ENCODE measurements at places on chromosomes 2 and 18.

DNA sequence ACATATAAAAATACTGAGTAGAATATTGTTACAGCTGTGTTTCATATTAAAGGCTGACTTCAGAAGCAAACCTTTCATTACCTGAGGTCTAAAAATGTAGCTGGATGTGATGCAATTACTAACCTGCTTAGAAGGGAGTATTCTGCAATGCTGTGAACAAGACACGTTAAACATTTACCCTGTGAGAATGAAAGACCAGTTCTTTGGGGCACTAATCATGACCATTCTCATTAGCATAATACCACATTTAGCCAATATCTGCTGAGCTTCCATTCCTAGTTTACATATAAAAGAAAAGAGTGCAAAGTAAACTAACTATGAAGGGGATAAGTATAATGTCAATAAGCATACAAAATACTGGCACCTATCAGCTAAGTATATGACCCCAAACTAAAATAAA, 784.0 kb upstream of the KLHL29 start:
- no peak for DNase-seq

DNA sequence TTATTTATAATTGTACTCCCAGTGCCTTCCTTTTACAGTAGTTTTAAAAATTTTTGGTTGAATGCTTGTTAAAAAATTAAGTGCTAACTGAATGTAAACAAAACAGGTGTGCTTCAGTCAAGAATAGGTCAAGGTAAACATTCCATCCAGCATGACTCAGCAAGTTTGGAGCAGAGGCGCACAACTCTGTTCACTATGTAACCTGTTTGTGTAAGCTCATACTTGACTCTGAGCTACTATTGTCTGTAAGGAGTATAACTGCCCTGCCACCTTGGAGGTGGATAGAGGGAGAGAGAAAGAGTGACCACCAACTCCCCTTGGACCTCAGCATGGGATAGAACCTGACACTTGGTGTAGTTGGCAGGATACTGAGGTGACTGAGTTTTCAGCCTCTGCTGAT, 207.4 kb upstream of the SYT4 start:
- no peak for DNase-seq

GRCh38 chr2:241739651-241740050, 5.2 kb downstream of the D2HGDH start:
- no peak for DNase-seq

DNA sequence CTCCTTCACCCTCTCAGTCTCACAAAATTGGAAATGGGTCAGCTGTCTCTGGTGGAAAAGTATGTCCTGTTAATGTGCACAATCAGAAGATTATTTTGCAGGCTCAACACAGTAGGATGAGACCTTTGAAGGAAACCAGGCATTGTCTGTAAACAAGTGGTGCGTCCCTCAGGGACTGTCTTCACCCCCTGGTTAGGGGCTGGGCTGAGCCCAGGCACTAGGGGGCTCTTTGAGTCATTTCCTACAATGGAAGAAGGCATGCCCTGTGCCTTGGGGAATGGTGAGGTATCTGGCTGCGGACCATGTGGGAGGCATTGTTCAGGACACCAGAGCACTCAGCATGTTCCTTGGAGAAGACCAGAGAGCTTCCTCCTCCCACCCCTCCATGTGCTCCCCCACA, 26.8 kb downstream of the PKDCC start:
- no peak for DNase-seq

DNA sequence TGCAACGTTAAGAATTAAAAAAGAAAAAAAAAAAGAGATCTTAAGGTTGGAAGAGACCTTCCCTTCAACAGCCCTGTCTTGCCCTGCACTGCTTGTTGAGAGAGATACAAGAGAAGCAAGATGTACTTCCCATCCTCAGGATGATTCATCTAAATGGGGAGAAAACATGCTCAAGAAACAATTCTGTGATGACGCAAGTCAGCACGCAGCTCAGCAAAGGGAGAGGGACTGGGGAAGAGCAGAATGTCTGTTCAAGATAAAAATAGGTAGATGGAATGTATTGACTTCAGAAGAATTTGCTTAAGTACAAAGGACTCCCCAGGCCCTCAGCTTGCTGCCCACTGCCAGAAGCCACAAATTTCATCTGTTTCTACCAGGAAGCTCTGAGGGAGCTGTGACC, 198.2 kb upstream of the SPRED2 start:
- DNase-seq: no peak

GRCh38 chr2:142693171-142693950, 184.1 kb upstream of the KYNU start:
- no peak for DNase-seq

- DNase-seq: no peak
Measured at GRCh38 chr2:54995553-54995952, 54.7 kb downstream of the RTN4 start.

DNA sequence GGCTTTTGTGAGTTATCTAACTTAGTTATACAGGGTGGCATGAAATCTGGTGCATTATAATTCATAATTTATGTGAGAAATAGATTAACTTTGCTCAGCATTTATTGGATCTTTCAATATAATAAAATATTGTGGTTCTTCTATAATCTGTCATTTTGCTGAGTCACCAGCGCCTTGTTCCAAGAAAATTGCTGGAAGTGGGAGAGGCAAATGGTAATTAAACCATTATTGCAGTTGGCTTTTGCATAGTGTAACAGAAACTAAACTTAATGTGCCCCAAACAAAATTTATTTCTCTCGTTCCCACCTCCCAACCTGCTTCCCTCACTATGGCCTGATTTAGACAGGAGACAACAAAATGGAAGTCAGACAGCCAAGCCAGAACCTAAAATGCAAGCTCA, 146.3 kb downstream of the GALR1 start:
- no peak for DNase-seq

GRCh38 chr2:48459921-48460320, 70.0 kb upstream of the STON1 start:
- no peak for DNase-seq

All from psoas muscle (tissue), 8 donors.